ENCODE measurements at places on chromosomes 1 and 21.
A peak's percentile ranks its signal among the peaks of the same experiment; 100 is the strongest.

- peak; percentile 71 for DNase-seq
Measured at GRCh38 chr21:42537106-42537742, 23.6 kb downstream of the SLC37A1 start.

DNA sequence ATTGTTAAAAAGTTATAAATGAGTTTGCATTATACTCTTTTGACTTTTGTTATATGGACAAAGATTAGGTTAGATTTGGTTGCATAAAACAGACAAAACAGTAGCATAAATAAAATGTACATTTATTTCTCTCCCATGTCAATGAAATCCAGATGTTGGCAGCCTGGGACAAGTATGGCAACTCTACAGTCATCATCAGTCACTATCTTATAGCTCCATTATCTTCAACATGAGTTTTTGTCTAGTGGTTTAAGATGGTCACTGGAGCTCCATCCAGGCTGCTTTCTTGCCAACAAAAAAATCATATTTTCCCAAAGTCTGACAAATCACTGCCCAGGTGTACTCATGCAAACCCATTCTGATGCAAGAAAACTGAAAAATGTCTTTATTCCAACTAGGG lies 83.8 kb downstream of the CD58 start:
- no peak for DNase-seq

DNA sequence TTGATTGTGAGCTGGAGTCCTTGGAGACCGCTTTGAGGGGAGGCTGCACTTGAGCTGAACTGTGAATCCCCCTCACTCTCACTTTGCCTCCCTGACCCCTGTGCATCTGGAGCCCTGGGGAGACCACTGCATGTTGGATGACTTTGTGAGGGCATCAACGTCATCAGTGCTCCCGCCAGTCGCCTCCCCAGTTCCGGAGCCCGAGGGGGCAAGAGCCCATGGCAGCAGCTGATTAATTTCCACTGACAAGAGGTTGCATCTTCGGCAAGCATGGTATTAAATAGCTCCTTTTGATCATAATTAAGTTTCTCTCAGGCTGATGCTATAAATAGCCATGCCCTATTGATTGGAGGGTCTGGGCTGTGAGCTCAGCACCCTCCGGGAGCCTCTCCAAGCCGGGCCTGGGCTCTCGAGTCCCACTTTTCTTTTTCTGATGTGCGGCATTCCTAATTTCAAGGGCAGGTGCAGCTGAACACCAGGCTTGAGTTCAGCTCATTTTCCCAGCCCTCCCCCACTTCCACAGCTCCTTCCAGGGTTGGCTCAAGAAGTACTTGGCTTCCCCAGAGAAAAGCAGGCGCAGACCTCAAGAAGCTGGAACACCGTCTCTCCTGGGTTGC lies 33.2 kb downstream of the KCND3 start:
- DNase-seq, result no peak

DNA sequence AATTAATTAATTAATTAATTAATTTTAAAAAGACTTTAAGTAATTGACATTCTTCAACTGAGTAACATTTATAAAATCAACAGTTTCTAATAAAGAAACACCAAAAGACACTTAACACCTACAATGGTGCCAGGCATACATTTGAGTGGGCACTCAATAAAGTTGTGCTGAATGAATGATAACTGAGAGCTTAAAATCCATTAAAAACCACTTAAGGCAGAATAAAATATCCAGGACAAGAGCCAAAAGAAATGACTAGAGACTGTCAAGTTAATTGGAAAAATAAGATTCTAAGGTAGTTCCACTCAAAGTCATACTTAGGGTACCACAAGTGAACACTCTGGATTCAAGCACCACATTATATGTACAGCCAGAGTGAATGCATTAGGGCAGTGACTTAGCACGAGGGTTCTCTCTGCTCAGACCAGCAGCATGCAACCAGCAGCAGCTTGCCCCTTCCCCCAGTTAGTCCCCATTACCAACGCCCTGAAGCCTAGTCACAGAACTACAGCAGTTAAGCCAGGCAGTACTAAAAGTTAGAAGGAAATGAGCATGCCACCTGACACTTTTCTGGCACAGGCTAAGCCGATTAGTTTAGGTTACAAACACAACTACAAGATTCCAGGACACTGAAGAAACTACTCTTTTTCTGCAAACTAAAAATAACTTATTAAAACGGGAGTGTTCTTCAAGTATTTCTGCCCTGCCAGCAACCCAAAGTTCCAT lies 46.5 kb downstream of the LUZP1 start:
- DNase-seq, result peak; percentile 33

DNA sequence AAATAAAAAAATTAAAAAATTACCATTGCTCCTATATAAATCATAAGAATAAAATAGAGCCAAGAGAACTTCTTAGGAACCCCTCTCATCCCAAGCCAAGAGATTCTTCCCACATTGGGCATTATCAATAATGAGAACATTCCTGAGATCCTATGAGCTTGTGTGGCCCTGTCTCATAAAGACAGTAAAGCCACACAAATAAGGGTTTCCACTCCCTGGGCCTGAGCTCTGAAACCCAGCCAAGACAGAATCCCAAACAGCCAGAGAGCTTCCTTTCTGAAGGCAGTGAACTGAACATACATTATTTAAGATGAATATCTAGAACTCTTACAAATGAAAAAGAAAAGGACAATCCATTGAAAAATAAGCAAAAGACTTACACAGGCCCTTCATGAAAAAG lies 68.3 kb downstream of the SLC45A1 start:
- DNase-seq, result no peak

DNA sequence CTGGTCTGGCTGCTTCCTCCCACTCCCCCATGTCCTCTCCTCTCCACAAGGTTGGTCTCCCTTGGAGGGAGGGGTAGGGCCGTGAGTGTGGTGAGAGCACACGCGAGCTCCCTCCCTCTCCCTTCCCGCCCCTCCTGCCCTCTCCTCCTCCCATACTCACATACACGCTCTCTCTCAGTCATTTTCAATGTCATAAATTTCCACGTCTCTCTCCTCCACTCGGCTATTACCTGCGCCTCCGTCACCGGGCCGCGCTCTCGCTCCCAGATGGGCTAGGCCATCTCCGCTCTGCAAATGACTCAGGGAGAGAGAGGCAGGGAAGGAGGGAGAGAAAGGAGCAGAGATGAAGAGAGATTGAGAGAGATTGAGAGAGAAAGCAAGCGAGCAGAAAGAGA lies 36.7 kb upstream of the DMBX1 start:
- DNase-seq, result no peak

GRCh38 chr1:184085667-184086066 lies 34.1 kb downstream of the TSEN15 start:
- no peak for DNase-seq

GRCh38 chr1:232891071-232891470 lies 59.3 kb upstream of the NTPCR start:
- DNase-seq, result peak; percentile 55

GRCh38 chr1:109113590-109114341 lies at the start of gene ELAPOR1:
Gene ELAPOR1 (plus strand): TSS chr1:109114115. CDS start chr1:109114184, 69 bp downstream.
- peak; percentile 60 for DNase-seq

- DNase-seq, result no peak
Measured at GRCh38 chr1:14611792-14612191, 13.3 kb downstream of the KAZN start.

- DNase-seq, result no peak
Measured at GRCh38 chr1:78620666-78621065, 418 bp downstream of the IFI44L start.

DNA sequence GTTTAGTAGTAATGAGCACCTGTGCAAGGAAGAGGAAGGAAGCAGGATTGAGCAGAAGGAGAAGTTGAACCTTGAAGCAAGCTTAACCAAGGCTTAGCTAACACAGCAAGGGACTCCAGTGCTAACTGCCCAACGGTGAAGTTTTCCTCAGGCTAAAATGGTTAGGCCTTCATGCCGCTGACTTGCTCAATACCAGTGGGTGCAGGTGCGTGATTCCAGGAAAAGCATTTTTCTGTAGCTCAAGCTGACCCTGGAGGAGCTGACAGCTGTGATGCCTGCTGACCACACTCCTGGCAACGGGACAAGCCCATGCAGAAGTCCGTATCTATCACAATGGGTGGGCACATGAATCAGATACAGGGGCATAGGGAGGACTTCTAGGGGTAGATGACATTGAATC lies 76.5 kb upstream of the FGGY start:
- DNase-seq, result peak; percentile 16

- peak; percentile 76 for DNase-seq
Measured at GRCh38 chr21:42850866-42851391, 28.4 kb downstream of the WDR4 start.

DNA sequence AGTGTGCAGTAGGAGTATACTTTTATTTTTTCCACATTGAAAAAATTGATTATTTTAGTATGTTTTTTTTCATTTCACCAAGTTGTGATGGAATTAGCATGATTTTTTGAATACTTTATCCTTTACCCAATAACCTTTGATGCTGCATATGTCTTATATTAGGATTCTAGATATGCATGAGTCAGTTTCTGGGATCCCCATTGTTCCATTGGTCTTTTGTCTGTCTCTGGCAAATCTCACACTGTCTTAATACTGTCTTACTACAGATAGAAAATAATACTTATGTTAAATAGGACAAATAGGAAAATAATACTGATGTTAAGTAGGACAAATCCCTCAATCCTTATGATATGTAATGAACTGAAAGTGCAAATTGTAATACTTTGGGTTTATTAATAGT lies 54.3 kb upstream of the ASB17 start:
- no peak for DNase-seq

- no peak for DNase-seq
Measured at GRCh38 chr1:18091660-18092446, 15.7 kb upstream of the IGSF21 start.

GRCh38 chr1:94120991-94121390 lies at the start of gene ABCA4:
Gene ABCA4 (minus strand): TSS chr1:94121148. CDS start chr1:94121045, 103 bp downstream.
- no peak for DNase-seq
